ENCODE measurements at places on chromosomes 12 and 14.

DNA sequence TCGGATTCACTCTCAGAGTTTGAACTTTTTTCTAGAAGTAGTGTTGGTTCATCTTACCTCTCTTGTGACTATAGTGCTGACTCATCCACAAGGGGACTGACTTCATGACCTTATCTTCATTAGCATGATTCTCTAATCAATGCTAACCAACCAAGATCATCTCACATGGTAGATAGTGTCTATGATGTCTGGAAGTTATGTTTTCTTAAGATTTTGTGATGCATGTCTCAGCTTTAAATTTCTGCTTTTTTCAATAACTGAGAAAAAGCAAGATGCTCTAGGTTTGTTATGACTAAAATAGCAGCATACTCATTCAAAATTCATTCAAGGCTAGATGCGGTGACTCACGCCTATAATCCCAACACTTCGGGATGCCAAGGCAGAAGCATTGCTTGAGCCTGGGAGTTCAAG is 12.3 kb upstream of the SLC35E3 start:
- no peak for DNase-seq

- no peak for DNase-seq
Measured at GRCh38 chr12:132559652-132560363, 50.6 kb downstream of the LRCOL1 start.

- DNase-seq, result no peak
Measured at GRCh38 chr12:112480931-112481330, 62.2 kb downstream of the PTPN11 start.

- DNase-seq, result no peak
Measured at GRCh38 chr14:24534286-24534685, 26.2 kb upstream of the CMA1 start.

GRCh38 chr14:37093364-37093763 is 79.0 kb downstream of the SLC25A21 start:
- DNase-seq, result no peak

DNA sequence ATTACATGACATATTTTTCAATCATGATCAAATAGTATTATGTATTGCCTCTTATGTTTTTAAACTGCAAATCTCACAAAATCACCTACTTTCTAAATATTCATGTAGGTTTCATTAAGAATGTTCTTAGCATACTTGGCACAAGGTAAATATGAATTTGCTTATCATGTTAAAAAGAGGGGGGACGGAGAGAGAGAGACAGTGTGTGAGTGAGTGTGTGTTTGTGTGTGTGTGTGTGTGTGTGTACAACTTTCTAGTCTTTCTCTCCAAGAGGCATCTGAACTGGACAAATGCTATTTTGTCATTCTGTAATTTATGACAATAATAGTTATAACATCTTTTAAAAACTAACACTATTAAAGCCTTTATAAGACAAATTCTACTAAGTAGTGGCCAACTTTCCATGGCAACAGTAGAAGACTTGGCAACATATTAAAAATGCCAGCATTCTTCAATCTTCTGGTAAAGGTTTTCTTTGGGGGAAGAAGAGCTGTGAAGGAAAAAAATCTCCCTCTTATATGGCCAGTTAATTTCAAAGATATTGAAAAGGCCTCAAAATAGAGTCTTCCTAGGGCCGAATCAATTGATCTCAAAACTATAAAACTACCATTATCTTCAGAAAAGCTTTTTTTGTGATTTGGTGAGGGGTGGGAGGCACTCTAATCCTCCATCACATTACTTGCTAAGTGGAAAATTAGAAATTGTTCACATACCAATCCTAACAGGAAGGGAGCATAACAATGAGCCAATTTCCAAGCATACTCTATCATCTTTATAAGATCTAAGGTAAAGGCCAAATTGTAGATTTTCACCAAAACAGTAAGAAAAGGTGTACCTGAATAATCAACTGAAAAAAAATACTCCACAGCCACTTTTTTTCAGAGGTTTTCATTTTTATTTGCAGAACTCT is 28.2 kb downstream of the CDK17 start:
- DNase-seq, result no peak

- DNase-seq, result no peak
Measured at GRCh38 chr14:99819514-99819913, 26.3 kb downstream of the EML1 start.

- DNase-seq, result peak; percentile 4
Measured at GRCh38 chr14:95361373-95362137, 41.8 kb upstream of the CLMN start.

GRCh38 chr12:93626160-93626559 is 51.0 kb upstream of the CRADD start:
- DNase-seq, result no peak

DNA sequence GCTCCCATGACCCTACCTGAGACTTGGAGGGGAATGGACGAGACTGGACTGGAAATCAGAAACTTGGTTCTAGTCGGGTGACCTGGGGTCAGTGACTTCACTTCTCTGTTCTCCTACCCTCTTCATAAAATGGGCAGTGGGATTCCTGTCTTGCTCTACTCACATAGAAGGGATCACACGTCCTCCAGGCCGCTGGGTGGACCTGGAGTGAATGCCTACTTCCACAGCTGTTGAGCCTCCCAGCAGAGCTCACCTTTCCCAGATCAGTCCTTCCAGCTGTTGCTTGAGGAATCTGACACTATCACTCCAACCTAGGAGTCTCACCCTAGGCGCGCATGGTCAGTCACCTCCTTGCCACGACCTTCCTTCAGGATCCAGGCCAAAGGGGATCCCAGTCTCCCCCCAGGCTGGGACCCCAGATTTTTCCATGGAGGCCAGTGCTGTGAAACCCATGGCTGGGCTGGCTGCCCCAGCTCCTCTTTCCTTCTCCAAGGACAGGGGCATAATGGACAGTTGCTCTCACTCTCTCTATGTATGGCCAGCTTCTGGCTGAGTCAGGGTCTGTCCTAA is 637 bp downstream of the ACVRL1 start:
- no peak for DNase-seq

- DNase-seq, result no peak
Measured at GRCh38 chr12:96323906-96324305, 76.3 kb downstream of the CDK17 start.

GRCh38 chr12:124646385-124647230 is 79.2 kb upstream of the NCOR2 start:
- DNase-seq, result no peak

GRCh38 chr14:37247791-37248461 is 50.2 kb downstream of the MIPOL1 start:
- no peak for DNase-seq

DNA sequence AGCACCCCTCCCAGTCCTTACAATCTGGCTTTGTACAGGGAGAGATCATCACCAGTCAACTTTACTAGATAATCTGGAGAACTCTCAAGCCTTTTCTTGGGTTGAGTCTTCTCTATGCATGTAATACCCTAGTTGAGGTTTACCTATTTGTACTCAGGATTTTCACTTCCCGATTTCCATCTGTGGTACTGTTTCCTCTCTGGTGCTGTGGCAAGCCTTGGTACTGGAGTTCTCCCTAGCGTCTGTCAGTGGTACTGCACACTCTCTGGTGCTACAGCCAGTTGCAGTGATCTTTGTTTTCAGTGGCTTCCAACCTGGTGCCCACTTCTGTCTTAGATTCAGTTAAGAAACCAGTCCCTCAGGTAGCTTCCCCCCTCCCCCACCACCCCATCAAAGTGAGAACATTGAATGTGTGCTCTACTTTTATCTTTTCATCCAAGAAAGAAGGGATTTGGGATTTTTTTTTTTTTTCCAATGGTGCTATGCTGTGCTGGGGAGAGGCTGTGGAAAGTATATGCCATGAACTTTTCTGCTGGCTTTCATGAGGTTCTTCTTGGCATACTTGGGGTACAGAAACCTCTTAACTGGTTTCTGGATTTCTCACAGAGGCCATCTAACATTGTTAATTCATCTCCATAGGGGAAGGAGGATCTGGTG is 69.4 kb upstream of the EVL start:
- peak; percentile 56 for DNase-seq

DNA sequence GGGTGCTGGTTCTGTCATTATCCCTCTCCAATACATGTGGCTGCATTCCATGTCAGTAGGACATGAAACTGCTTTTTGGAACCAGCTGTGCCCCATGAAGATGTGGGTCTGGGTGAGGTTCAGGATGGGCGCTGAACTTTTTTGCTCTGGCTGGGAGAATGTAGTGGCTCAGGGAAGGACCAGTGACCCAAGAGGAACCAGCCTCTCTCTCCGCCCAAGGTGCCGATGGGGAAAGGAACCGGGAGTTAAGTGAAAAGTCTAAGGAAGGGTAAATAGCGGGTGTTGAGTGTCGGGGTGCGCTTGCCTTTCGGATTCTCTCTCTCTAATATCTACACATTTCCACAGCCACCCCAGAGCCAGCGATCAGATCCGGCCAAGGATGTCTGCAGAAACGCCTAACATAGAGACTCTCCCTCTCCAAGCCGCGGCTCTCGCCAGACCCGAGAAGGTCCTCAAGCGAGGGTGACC is 7.8 kb downstream of the ARHGEF25 start:
- no peak for DNase-seq

DNA sequence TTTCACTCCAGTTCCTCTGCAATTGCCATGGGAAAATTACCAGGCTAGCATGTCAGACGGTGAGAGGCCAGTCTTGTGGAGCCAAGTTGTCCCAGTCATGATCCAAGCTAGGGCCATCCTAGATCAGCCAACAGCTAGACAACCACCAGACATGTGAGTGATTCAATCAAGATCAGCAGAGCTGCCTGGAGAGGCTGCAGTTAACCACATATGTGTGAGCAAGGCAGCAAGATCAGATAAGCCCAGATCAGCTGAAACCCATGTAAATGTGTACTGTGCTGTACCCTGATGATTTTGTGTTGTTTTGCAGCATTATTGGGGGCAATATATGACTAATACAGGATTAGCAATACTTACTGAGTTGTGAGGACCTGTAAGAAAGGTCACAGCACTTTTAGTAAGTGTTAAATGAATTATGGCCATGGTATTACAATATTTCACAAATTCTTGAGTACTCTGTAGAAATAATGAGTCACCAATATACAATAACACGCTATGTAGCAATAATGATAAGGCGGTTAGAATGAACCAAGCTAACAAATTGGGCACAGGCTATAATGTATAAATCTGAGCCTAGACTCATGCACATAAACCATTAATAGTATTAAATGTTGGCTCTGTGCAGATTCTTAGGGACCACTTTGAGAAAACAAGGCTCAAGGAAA is 91.4 kb downstream of the SUDS3 start:
- DNase-seq, result no peak

GRCh38 chr12:14310866-14311265 is 54.6 kb upstream of the ATF7IP start:
- DNase-seq, result no peak

- DNase-seq, result no peak
Measured at GRCh38 chr14:90714811-90715210, 101.4 kb downstream of the TTC7B start.

- DNase-seq, result no peak
Measured at GRCh38 chr14:65910108-65910786, 497.7 kb downstream of the FUT8 start.

- no peak for DNase-seq
Measured at GRCh38 chr12:131464081-131464480, 246.8 kb upstream of the SFSWAP start.

GRCh38 chr12:3293446-3294161 is 197.4 kb upstream of the PRMT8 start:
- no peak for DNase-seq

GRCh38 chr12:125533434-125534029 is 468.3 kb downstream of the AACS start:
- no peak for DNase-seq

GRCh38 chr12:123396543-123396942 is 12.6 kb downstream of the KMT5A start:
- no peak for DNase-seq

GRCh38 chr12:7695566-7696197 is at the start of gene GDF3:
GDF3 (minus strand) TSS chr12:7695775; CDS start chr12:7695728, 47 bp downstream.
- DNase-seq, result no peak

GRCh38 chr14:69052181-69052601 is 73.1 kb upstream of the ACTN1 start:
- DNase-seq, result no peak

DNA sequence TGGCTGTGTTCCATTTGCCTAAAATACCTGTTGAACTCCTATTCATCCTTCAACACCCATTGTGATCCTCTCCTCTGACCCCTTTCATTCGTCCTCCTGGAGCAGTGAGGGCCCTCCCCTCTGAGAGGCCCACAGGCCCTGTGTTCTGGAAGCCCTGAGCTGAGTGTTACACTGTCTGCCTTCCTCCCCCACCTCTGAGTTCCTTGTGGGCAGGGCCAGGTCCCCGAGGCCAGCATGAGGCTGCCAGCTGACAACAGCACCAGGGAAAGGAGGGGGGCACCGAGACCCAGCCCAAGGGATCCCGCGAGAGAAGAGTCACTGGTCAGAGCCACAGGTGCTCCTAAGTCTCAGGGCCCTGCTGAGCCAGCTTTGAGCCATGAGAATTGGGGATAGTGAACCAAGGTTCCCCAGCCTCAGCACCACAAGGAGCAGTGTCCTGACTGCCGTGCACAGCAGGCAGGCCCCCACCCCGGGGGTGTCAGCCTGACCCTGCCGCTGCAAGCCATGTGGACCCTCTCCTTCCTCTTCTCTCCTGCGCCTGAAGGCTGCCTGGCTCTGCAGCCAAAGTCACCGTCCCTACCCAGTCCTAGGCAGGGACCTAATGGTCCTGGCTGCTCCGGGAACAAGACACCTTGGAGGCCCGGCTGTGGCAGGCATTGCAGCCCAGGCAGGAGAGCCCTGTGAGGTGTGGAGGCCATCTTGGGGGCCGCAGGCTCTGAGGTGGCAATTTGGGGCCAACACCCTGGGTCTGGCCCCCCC is 52.5 kb downstream of the BEGAIN start:
- DNase-seq, result no peak

DNA sequence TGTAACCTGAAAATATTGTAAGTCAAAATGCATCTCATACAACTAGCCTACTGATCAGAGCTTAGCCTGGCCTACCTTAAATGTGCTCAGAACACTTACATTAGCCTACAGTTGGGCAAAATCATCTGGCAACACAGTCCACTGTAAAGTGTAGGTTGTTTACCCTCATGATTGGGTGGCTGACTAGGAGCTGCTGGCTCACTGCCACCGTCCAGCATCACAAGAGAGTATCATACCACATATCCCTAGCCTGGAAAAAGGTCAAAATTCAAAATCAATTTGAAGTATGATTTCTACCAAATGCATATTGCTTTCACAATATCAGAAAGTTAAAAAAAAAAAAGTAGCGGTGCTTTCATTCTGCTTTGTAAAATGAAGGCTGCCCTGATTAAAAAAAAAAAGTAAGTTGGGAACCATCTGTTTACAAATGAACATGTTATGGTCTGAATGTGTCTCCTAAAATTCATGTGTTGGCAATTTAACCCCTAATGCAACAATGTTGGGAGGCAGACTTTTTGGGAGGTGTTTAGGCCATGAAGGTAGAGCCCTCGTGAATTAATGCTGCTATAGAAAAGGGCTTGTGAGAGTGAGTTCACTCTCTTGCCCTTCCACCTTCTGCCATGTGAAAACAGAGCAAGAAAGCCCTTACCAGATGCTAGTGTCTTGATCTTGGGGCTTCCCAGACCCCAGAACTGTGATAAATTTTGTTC is 211.8 kb downstream of the PPM1H start:
- no peak for DNase-seq
